ENCODE measurements at places on chromosomes 1 and 21.

- DNase-seq = no peak
- no peaks in the 10 kb centered on the region for H3K27me3 ChIP-seq
- no peaks in the 10 kb centered on the region for H3K4me1 ChIP-seq
Measured at GRCh38 chr1:221632072-221632471, 109.8 kb downstream of the DUSP10 start.

GRCh38 chr1:59771361-59771760 is 43.4 kb upstream of the HOOK1 start:
- no peaks in the 10 kb centered on the region for H3K4me1 ChIP-seq
- no peak overlapping the region for H3K27ac ChIP-seq
- DNase-seq = no peak
- no peaks in the 10 kb centered on the region for H3K27me3 ChIP-seq

DNA sequence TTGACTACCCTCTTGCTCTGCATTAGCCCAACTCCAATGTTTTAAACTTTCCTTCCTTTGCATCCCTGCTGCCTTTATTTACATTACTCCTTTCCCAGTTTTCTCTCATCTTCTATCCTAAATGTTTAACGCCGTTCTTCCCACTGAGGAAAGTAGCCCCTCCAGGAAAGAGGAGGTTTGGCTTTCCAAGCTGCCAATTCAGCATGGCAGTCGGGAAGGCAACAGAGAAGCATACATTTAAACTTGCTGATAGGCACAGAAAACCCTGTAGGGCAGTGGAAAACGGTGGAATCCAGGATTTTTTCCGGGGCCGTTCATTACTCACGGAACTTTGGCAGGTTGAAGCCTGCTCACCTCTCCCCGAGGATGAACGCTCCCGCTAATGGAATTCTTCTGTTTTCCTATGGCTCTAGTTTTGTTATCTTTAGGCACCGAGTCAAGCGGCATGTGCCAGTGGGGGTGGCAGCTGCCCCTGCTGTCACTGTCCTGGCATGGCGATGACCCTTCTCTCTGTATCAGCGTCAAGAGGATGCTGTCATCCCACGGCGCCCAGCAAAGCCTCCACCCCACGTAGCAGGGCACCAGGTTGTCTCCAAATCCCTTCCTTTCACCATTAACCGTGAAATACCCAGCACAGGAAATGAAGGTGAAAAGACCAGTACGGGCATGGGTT is 48.3 kb downstream of the ZBTB18 start:
- no peaks in the 10 kb centered on the region for H3K36me3 ChIP-seq
- no peaks in the 10 kb centered on the region for H3K4me1 ChIP-seq
- no peak for DNase-seq
- no peak overlapping the region for H3K4me3 ChIP-seq
- H3K27me3 ChIP-seq = peaks cover 4% of the 10 kb centered on the region

DNA sequence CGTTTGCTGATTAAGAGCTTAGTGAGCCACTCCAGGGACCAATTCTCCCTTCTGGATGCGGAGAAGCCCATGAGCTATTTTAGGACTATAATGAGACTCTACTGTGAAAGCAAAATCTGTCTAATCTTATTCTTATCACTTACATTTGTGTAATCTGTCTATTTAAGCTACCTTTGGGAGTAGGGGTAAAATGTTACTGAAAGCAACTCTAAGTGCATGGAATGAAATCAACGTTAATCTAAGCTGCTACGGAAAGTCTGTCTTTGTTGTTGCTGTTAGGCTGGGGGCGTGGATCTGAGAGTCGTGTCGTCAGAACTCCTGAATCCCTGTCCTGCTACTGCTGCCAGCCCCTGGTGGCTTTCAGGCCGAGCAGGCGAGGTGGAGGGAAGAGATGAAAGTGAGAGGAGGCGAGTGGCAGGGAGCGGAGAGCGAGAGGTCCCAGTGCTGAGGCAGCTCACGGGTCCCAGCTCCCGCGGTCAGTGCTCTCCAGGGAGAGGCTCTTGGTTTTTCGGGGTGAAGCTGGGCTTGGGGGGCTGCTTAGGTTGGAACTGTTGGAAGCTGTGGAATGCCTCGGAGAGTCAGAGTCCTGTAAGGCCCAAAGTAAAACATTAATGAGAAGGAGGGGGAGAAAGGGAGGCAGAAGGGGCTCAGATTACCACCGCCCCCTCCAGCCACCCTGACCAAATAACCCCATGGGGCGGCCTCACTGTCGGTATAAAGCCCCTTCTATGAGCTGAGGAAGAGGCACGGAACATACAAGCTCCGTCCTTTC is 53.9 kb downstream of the COQ8A start:
- no peak overlapping the region for H3K4me3 ChIP-seq
- DNase-seq = no peak
- no peak overlapping the region for H3K27ac ChIP-seq
- no peaks in the 10 kb centered on the region for H3K36me3 ChIP-seq
- no peaks in the 10 kb centered on the region for H3K4me1 ChIP-seq

DNA sequence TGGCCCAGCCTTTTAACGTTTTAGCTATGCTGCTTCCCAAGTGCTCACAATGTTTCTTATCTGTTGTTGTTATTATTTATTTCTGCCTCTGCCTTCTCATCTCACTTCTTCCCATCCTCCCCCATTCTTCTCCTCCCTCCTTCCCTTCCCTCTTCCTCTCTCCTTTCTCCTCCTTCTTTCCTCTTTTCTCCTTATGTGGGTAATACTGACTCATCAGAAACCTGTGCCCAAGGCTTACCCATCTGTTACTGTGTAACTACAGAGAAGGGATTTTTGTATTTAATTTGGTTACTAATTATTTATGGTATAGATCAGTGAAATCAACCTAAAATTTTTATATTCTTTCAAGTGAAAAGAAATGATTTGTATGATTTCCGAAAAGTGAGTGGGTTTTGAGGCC is 120.3 kb downstream of the KCNK2 start:
- H3K4me3 ChIP-seq = no peak overlapping the region
- no peaks in the 10 kb centered on the region for H3K27me3 ChIP-seq
- H3K27ac ChIP-seq = no peak overlapping the region
- H3K36me3 ChIP-seq = no peaks in the 10 kb centered on the region

Measured in effector memory CD4-positive, alpha-beta T cell (primary cell).